CD4-positive, alpha-beta T cell treated with Interleukin-15 for 4 hours (primary cell): ENCODE measurements at places on chromosomes 6 and 20.

DNA sequence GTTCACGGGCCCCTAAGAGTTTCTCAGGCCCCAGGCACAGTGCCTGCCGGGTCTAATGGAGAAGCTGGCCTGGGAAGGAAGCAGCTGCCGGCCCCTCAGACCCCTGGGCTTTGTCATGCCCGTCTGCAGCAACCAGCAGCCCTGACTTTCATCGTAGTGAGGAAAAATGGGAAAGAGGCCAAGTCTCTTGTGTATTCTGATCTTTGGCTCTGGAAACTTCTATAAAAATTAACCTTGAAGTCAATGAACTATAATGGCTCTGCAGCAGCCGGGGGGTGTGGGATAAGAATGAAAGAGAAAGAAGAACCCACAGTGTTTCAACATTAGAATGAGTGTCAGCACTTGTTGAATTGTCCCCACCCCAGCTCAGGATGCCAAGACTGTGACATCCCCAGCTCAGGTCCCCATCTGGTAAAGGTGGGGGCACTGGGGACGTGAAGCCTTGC lies 12.9 kb downstream of the TGM2 start:
- DNase-seq = no peak

DNA sequence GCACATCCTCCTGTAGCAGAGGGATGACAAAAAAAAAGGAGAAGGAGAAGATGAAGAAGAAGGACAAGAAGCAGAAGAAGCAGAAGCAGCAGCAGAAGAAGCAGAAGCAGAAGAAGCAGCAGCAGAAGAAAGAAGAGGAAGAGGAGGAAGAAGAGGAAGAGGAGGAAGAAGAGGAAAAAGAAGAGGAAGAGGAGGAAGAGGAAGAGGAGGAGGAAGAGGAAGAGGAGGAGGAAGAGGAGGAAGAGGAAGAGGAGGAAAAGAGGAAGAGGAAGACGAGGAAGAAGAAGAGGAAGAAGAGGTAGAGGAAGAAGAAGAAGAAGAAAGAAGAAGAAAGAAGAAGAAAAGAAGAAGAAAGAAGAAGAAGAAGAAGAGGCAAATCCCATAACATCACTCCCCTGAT lies 35.0 kb upstream of the AHI1 start:
- no peak for DNase-seq

GRCh38 chr20:62819494-62820174 lies 2.8 kb downstream of the COL9A3 start:
- DNase-seq = no peak

- no peak for DNase-seq
These were observed 33.9 kb downstream of the ITPR3 start for GRCh38 chr6:33654831-33655554.

GRCh38 chr6:89217299-89217910 lies at the start of gene GABRR1:
TSS of gene GABRR1 (minus strand) at chr6:89217358. CDS start at chr6:89217322, 36 bp downstream.
- DNase-seq = no peak
